HS-5 (cell line): ENCODE measurements at places on chromosomes 5 and 9.
A peak's percentile ranks its signal among the peaks of the same experiment; 100 is the strongest.

DNA sequence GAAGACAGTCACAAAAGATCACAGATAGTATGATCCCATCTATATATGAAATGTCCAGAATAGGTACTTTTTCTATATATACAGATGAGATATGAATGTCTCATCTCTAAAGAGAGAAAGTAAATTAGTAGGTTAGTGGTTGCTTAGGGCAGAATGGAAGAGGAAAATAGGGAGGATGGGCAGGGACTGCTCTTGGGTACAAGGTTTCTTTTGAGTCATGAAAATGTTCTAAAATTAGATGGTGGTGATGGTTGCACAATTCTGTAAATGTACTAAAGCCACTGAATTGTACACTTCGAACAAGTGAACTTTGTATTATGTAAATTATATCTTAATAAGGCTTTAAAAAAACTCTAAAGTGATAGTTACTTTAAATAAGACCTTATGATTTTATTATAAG lies 59.6 kb upstream of the GRAMD2B start:
- no peak for DNase-seq

GRCh38 chr9:33187519-33188218 lies 20.5 kb upstream of the B4GALT1 start:
- DNase-seq = no peak

- no peak for DNase-seq
These were observed 58.4 kb downstream of the SH3GL2 start for GRCh38 chr9:17637229-17637628.

GRCh38 chr5:34499001-34499734 lies 157.0 kb upstream of the RAI14 start:
- peak; percentile 75 for DNase-seq
